ENCODE measurements at places on chromosomes 13 and 19.

- no peak for DNase-seq
Observed at GRCh38 chr13:34521171-34521570, 420.9 kb upstream of the NBEA start.

DNA sequence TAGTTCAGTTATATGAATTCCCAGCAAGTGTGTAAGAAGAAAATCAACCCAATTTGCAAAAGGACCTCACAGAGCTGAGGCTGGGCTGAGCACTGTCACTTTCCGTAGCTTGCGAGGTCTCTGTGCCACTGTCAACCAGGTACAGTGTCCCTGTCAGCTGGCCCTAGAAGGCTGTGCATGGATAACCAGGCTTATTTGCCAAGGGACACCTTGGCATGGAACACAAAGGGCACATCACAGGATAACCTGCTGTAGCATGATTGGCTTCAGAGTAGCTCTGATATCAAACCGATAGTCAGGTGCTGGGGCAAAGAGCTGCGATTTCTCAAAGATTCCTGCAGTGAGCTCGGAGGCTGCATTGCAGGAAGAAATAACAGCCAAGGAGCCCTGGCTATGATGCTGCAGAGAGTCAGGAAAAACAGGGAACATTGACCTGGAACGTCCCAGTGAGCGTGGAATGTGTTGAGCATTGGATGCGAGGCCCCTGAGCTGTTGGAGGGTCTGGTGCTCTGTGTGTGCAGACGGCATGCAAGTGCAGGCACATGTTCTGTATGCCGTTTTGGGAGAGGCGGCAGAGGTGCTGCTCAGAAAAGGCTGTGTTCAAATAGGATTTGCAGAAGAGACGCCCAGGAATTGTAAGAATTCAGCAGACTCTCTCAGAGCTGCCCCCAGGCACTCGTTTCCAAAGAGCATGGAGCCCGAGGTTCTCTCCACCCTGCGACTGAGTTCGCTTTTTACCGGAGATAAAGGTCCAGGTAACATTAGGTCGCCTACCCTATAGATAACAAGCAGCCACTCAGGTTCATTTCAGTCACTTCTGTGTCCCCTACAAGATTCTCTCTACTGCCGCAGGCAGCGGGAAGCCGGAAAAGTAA, 213.5 kb upstream of the IRS2 start:
- DNase-seq: no peak

DNA sequence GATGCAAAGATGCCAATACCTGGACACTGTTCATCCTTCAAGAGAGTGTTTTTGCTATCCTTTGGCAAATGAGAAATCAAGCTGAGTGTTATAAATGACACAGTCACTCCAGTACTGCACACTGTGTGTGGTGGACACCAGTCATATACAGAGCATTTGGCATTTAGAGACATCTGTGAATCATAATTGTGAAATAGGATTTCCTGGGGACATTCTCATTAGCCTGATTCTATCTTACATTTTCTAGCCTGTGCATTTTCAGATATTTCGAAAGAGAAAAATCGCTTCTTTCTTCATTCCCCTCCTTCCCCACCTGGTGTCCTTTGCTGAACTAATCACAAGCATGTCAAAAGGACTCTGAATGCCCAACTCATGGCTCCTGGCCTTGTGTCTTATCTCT, 781.0 kb upstream of the ARGLU1 start:
- no peak for DNase-seq

- DNase-seq: no peak
Observed at GRCh38 chr13:110269509-110270185, 37.3 kb downstream of the COL4A1 start.

DNA sequence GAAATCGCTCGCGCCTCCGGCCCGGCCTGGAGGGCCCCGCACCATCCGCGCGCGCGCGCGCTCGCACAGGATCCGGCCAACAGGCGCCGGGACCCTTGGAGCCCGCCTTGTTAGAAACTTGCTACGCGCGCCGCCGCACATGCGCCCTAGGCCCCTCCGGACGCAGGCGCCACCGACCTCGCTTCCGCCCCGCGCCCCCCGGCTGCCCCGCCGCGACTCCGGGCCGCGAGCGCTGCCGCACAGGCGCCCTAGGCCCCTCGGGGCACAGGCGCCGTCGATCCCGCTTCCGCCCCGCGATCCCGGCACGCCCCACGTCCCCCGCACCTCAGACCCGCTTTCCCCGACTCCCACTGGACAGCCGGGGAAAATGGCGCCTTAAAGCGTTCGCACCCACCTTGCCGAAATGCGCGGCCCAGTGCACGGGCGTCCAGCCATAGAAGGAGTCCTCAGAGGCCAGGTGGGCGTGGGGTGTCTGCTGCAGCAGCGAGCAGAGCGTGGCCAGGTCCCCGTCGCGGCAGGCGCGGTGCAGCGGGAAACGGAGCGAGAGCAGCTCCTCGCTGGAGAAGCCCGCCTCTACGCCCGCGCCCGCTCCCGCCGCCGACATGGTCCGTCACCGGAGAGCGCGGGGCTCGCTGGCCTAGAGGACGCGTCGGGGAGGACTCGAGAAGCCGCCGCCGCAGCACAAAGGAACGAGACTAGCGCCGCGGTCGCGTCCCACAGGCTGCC, 375 bp downstream of the ANKRD10 start:
- DNase-seq: peak; percentile 64

DNA sequence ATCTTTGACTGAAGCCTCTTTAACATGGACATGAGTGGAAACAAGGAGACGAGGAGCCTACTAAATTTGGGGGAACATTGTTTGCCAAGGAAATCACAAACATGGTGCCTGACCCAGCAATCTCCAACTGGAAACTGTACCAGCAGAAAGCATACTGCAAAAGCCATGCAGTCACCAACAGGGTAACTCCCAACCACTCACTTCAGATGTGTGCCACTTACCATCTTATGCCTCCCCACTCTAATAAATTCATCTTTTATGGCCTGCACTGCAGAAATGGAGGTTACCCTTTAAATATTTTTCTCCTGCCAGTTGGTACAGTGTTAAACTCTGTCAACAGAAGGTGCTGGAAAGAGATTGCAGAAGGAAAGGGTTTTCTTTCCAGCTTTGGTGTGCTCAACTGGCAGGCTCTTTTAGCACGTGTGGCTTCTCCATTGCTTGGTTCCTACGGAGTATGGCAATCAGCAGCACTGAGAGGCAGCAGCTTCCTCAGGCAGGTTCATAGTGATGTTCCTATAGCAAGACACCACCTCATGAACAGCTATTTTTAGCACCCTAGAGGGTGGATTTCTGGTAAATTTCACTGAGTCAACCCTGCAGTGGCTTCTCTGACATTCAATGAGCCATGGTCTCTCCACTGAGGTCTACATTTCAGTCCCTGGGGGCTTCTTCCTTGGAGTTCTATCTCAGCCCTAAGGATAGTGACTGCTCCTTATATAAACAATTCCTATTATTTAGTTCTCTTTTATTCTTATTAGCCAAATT, 21.4 kb downstream of the MIR17HG start:
- no peak for DNase-seq

- no peak for DNase-seq
Observed at GRCh38 chr19:16608290-16608739, 19.7 kb downstream of the MED26 start.

DNA sequence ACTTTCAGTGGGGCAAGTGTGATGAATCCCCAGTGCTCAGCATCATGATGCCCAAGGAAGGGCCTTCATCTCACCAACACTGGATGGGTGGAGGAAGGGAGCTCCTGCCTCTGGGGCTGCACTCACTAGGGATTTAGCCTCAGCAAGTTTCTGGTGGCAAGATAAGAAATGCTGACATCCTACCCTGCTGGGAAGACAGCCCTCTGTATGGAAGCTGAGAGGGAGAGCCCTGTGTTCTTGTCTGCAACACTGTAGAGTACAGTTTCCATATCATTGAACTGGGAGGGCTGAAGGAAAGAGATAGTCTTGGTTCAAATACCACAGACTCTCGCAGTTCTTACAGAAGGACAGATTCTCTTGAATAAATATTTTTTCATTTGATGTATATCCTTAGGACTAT, 7.3 kb upstream of the ZNF460 start:
- DNase-seq: no peak

- DNase-seq: no peak
Observed at GRCh38 chr13:97226788-97227627, 4.9 kb downstream of the MBNL2 start.

DNA sequence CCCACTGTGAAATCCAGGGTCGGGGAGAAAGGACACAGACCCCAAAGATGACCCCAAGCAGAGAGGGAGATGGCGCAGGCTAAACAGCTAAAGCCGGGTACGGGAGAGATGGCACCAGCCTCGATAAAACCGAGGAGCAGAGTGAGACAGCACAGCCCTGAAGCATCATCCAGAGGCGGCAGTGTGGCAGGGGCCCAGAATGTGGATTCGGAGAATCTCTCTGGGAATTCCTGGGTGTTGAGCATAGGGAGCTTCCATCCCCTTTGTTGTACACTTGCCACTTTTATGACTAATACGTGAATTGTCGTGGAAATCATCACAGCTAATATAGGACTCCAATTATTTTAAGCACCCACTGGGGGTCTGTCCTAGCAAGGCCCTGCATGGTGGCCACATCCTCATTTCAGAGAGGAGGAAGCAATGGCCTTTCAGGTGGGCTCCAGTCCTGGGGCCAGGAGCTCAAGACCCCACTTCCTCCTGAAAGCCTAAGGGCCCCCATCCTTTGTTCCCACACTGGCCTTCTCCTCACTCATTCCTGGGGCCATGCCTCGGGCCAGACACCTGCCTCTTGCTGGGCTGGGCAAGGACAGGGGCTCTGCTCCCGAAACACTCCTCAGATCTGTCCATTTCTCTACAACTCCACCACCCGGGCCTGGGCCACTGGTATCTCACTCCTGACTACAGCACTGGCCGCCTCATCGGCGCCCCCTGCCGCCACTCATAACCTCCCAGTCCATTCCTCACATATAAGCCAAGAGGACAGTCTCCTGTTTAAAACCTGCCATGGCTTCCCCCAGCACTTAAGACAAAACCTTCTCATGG, 29.3 kb upstream of the ATP1A3 start:
- no peak for DNase-seq

GRCh38 chr13:44854313-44855060, 134.8 kb downstream of the NUFIP1 start:
- no peak for DNase-seq

DNA sequence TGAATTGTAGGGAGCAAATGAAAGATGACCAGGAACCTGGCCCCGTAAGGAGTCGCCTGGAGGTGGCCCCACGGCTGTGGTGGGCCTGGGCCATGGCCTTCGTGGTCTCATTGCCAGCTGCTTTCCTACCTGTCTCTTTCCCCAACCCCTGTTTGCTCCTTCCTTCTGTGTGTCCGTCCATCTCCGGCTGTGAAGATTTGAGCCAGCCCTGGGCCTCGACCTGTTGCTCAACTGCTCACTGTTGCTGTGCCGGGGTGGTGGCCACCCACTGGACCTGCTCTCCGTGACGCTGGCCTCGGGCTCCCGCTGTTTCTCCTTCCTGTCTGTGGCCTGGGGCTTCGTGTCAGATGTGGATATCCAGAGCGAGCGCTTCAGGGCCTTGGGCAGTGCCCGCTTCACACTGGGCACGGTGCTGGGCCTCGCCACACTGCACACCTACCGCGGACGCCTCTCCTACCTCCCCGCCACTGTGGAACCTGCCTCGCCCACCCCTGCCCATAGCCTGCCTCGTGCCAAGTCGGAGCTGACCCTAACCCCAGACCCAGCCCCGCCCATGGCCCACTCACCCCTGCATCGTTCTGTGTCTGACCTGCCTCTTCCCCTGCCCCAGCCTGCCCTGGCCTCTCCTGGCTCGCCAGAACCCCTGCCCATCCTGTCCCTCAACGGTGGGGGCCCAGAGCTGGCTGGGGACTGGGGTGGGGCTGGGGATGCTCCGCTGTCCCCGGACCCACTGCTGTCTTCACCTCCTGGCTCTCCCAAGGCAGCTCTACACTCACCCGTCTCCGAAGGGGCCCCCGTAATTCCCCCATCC, 8.5 kb downstream of the DBP start:
- no peak for DNase-seq

DNA sequence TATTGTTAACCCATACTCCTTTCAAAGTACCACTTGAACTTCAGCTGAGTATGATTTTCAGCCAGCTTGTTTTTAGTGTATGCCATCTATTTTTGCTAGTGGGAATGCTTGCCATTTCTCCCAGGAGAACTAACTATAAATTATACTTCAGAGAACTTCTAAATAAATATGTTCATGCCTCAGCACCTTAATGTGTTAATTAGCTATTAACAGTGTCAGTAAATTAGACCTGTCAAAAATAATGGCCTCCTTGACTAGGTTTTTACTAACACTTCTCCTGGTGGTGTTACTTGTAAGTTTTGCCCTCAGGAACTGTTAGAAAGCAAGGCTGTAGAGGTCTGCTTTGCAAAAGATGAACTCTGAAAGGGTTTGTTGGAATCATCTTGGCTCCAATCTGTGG, 4.5 kb downstream of the CLDN10 start:
- DNase-seq: no peak

GRCh38 chr13:113927661-113928581, 46.0 kb downstream of the C13orf46 start:
- DNase-seq: no peak

DNA sequence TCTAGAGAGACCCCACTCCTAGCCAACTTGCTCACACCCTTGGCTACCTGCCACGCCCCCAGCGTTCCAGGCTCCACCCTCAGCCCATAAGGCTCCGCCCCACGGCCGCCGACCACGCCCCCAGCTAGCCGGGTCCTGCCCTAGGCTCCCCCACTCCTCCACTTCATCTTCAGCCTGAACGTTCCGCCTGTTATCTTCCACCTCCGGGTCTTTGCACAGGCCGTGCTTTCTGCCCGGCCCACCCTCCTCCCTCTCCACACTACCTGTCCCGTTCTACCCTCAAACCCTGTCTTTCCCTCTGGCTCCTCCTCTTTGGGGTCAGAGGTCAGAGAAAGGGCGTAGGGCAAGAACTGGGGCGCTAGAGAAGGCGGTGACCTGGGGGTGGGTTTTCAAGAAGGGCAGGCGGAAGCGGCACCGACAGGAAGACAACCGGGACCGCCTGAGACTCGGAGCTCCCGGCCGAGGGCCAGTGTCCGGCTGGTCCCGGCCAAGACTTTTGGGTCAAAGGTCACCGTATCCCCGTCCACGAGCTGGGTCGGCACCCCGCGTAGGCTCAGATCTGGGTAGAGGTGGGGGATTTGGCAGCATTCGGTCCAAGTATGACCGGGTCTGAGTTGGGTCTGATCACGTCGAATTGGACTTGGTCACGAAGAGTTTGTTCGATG, 2.2 kb downstream of the PDE4C start:
- DNase-seq: peak; percentile 40

DNA sequence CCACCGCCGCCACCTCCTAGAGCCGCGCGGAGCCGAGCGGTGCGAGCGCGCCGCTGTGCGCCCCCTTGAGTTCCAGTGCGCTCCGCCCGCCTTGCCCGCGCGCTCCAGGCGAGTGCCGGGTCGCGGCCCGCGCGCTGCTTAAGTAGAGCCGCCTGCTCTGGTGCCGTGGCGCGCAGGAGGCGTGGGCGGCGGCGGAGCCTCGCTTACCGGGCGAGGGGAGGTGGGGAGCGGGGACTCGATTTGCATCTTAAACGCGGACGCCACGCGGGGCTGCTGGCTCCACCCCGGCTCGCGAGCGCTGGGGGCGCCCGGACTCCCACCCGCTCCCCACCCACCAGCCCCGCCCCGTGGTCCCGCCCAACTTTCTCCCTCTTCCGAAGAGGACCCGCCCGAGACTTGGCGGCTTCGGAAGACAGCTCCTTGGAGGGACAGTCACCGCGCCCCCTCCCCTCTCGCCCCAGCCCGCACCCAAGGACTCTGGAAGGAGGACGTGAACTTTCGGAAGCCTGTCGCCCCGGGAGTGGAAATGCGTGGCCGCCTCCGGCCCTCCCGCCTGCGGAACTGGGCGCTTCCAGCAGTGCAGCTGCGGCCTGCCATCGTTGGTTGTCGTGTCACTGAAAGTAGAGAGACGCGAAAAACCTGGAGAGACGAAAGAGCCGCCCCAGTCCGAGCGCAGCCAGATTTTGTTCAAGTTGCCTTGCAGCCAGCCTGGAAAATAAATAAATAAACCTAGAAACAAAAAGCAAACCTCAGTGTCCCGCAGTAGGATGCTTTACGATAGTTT, at the start of gene KCTD12:
Gene KCTD12, minus strand, starts transcription at position 114 of the 784 bp plus-strand sequence. CDS start 257 bp downstream, outside the sequence.
- peak; percentile 60 for DNase-seq

All from LoVo (cell line).